ENCODE measurements at places on chromosomes 11 and 22. TPM values are rescaled to one million over a fixed set of nuclear protein-coding genes. Genes with fewer than 3 reads are reported as not detected.

The F2 gene
- total RNA-seq, result not detected

The C22orf23 gene
- total RNA-seq, result 0.79 TPM

The KMT2A gene
- total RNA-seq, result 86.3 TPM

The VSTM5 gene
- not detected for total RNA-seq

The BSX gene
- not detected for total RNA-seq

The TSPAN32 gene
- not detected for total RNA-seq

The PICALM gene
- total RNA-seq, result 109 TPM

The FAR1 gene
- total RNA-seq, result 55.3 TPM

Data from neural crest cell (in vitro differentiated cells).